ENCODE measurements at places on chromosomes 1 and 21. TPM values are rescaled to one million over a fixed set of nuclear protein-coding genes. Genes with fewer than 3 reads are reported as not detected.

Gene NCF2
- total RNA-seq = 8.1 TPM

- H3K36me3 ChIP-seq = no peaks in the 10 kb centered on the region
- no peak overlapping the region for H3K27ac ChIP-seq
- no peak overlapping the region for H3K4me3 ChIP-seq
- no peaks in the 10 kb centered on the region for H3K27me3 ChIP-seq
These were observed 7.8 kb upstream of the LRRC52 start for GRCh38 chr1:165536016-165536415.

DNA sequence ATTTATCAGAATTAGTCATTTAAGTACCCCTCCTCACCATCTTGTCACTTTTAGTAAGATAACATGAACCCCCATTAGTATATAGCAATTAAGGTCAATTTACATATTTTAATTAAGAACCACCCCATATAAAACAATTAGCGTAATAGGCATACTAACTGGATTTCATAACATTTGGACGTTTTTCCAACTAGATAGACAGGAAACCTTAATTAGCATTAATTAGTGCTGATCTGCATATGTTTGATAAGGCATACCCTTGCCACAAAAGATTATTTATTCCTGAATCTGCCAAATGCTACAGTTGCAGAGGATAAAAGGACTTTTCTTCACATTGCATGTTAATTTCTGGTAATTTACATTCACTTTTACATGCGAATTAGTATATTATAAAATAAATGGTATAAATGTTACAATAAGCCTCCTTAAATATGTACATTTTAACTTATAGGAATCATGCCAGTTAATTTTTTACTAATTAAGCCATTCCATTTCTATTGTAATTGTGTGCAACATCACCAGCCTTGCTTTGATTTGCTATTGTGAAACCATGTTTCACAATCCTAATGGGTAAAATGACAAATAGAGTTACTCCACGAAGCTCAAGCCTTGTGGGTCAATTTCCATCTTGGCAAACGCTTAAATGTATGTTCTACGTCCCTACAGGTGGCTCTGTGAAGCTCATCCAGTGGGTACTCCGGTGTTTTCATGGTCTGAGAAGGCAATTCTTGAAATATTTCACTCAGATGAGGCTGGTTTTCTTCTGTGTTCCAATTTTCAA lies 469.6 kb downstream of the DPYD start:
- H3K36me3 ChIP-seq = peaks cover 11% of the 10 kb centered on the region
- DNase-seq = no peak
- H3K4me3 ChIP-seq = no peak overlapping the region
- no peak overlapping the region for H3K27ac ChIP-seq
- no peaks in the 10 kb centered on the region for H3K4me1 ChIP-seq
- no peaks in the 10 kb centered on the region for H3K27me3 ChIP-seq

- no peaks in the 10 kb centered on the region for H3K36me3 ChIP-seq
- no peak for DNase-seq
- peak overlapping the region; percentile 2 for H3K27ac ChIP-seq
- H3K27me3 ChIP-seq = no peaks in the 10 kb centered on the region
- no peak overlapping the region for H3K4me3 ChIP-seq
These were observed 47.4 kb upstream of the USP25 start for GRCh38 chr21:15682186-15682895.

DNA sequence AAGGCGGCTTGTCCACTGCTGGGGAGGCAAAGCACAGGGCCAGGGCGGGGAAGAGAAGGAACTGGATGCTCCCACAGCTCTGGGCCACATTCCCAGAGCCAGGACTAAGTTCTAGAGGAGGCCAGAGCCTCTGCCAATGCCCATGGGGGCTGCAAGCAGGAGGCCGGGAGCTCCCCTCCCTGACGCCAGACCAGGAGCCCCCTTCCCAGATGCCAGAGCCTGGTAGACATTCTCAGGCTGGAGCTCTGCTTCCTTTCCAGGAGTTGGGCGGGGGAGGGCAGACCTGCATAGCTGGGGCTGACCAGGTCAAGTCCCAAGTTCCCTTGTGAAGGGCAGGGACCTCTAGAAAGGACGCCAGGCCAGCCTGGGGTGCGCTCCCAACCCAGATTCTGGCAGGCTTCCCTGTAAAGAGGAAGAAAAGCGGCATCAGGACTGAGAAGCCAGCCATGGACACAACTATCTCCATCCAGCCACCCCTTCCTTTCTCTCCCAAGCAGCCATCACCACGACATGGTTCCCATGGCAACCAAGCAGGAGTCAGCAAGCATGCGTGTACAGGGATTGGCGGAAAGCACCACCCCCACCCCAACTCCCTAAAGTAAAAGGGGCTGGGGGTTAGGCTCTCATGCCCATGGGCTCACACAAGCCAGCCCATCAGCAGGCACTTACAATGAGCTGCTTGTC lies 13.4 kb downstream of the KIF21B start:
- DNase-seq = no peak
- peaks cover 2% of the 10 kb centered on the region for H3K4me1 ChIP-seq
- no peak overlapping the region for H3K4me3 ChIP-seq
- no peak overlapping the region for H3K27ac ChIP-seq

Gene AIRE
- total RNA-seq = not detected

DNA sequence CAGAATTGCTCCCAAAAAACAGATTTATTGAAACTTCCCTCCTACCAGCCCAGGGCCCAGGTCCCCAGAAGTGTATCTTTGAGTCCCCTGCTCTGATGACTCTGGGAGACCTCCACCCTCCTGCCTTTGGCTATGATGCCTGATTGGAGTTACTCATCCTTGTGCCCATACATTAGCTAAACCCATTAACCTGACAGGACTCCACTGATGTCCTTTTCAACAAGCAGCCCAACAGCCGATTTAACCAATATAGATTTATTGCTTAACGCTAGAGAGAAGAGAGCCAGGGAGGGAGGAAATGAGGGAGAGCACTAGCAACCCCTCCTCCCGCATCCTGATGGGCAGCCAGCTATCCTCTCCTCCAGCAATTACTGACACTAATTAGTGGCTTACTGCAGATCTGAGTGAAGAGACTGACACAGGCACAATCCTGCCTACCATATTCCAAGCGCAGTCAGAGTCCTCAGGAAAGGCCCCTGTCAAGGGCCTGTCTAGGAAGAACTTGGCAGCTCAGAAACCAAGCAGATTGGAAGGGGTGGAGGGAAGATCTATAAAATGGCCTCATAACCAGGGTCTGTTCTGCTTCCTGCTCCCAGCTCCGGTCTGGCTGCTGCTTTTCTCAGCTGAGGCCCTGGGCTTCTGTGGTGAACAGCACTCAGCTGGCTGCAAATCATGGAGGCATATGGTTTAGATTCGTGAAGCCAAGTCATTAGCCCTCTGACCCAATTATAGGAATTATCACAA lies 484.5 kb upstream of the DAB1 start:
- no peaks in the 10 kb centered on the region for H3K36me3 ChIP-seq
- H3K4me3 ChIP-seq = no peak overlapping the region
- H3K4me1 ChIP-seq = no peaks in the 10 kb centered on the region
- H3K27me3 ChIP-seq = no peaks in the 10 kb centered on the region
- no peak for DNase-seq
- H3K27ac ChIP-seq = no peak overlapping the region

Gene PEAR1
- total RNA-seq = 1.1 TPM

- H3K4me3 ChIP-seq = no peak overlapping the region
- no peak for DNase-seq
- no peaks in the 10 kb centered on the region for H3K36me3 ChIP-seq
- H3K27ac ChIP-seq = peak overlapping the region; percentile 63
These were observed 42.4 kb upstream of the ROR1 start for GRCh38 chr1:63731117-63732043.

GRCh38 chr1:90694846-90695245 lies 22.3 kb downstream of the BARHL2 start:
- H3K27ac ChIP-seq = no peak overlapping the region
- H3K36me3 ChIP-seq = no peaks in the 10 kb centered on the region
- H3K4me3 ChIP-seq = no peak overlapping the region
- no peaks in the 10 kb centered on the region for H3K4me1 ChIP-seq
- no peak for DNase-seq

GRCh38 chr1:231610388-231610787 lies 16.2 kb upstream of the DISC1 start:
- no peaks in the 10 kb centered on the region for H3K36me3 ChIP-seq
- H3K27ac ChIP-seq = no peak overlapping the region
- no peak overlapping the region for H3K4me3 ChIP-seq
- no peak for DNase-seq

- no peaks in the 10 kb centered on the region for H3K36me3 ChIP-seq
- DNase-seq = no peak
- H3K27ac ChIP-seq = no peak overlapping the region
- no peak overlapping the region for H3K4me3 ChIP-seq
- no peaks in the 10 kb centered on the region for H3K27me3 ChIP-seq
- H3K4me1 ChIP-seq = no peaks in the 10 kb centered on the region
These were observed 144.4 kb downstream of the CDC7 start for GRCh38 chr1:91645031-91645430.

DNA sequence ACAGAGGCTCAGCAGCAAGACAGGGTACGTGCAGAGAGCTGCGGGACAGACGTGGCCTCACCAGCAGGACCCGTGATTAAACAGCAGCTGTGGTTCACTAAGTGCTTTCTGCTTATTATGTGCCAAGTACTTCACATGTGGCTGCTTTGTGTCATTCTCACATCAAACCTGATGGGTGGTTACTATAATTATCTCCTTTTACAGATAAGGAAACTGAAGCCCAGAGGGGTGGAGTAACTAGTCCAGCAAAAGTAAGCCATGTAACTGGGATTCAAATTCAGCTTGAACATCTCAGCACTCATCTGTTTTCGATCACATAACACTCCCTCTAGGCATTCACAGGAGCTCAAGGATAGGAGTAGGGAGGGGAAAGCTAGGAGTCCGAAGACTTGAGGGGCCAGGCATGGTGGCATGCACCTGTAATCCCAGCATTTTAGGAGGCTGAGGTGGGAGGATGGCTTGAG lies 50.8 kb upstream of the CLIC4 start:
- peak overlapping the region; percentile 28 for H3K27ac ChIP-seq
- no peak for DNase-seq
- H3K4me1 ChIP-seq = peaks cover 5% of the 10 kb centered on the region
- H3K36me3 ChIP-seq = no peaks in the 10 kb centered on the region
- no peaks in the 10 kb centered on the region for H3K27me3 ChIP-seq
- no peak overlapping the region for H3K4me3 ChIP-seq

Gene YRDC
- 21.6 TPM for total RNA-seq

Gene SH2D1B
- total RNA-seq = 0.57 TPM

GRCh38 chr1:7930645-7931445 lies 9.8 kb downstream of the TNFRSF9 start:
- H3K4me3 ChIP-seq = no peak overlapping the region
- no peaks in the 10 kb centered on the region for H3K27me3 ChIP-seq
- H3K36me3 ChIP-seq = no peaks in the 10 kb centered on the region
- H3K27ac ChIP-seq = peak overlapping the region; percentile 26
- no peak for DNase-seq
- H3K4me1 ChIP-seq = no peaks in the 10 kb centered on the region

- no peak overlapping the region for H3K4me3 ChIP-seq
- H3K36me3 ChIP-seq = no peaks in the 10 kb centered on the region
- no peak overlapping the region for H3K27ac ChIP-seq
These were observed 2.7 kb upstream of the CDC42BPA start for GRCh38 chr1:227321035-227321434.

Gene ZNF362
- 3.6 TPM for total RNA-seq

DNA sequence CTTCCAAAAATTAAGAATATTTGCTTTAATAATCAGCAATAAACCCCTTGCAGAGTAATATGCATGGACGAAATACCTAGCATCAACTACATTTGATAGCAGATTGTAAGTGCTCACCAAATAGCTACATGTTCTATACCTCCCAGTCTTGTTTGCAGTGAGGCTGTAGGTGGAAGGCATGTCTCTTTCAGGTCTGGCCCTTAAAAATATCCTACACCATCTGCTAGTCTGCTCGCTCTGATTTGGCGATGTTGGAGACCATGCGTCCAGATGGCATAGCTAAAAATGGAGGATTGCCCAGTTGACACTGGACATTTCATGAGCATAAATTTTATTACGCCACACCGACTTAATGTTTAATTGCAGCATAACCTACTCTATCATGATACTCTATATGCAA lies 47.1 kb downstream of the SSX2IP start:
- H3K27ac ChIP-seq = no peak overlapping the region
- no peak overlapping the region for H3K4me3 ChIP-seq
- no peaks in the 10 kb centered on the region for H3K36me3 ChIP-seq
- no peaks in the 10 kb centered on the region for H3K27me3 ChIP-seq

DNA sequence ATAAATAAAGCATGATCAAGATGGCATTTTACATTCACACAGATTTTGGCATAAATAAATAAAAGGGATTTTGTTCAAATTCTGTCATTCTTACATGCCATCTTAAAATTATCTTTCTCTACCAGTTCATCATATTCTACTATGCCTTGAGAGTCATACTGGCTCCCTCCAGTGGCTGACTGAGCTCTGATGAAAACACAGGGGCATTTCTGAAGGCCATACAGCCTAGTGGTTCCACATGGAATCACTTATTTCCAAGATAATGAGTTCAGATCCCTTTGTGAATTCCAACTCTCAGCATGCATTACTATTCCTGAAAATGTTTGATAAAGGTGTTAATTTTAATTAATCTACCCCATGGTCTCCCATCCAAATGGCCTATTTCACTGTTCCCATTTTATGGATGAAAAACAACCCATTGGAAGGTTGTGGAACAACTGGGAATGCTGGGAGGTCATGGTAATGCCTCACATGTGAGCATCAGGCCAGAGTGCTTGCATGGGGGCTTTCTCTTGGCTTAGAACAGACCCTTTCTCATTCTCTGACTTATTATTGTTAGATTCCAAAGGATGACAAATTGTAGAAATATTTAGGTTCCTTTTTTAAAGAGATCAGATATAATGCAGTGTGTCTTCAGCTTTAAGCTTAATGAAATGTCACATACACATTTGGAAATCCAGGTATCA lies 622.4 kb upstream of the PKN2 start:
- H3K27me3 ChIP-seq = no peaks in the 10 kb centered on the region
- H3K4me3 ChIP-seq = no peak overlapping the region
- H3K27ac ChIP-seq = no peak overlapping the region
- no peaks in the 10 kb centered on the region for H3K36me3 ChIP-seq

- H3K4me1 ChIP-seq = no peaks in the 10 kb centered on the region
- no peaks in the 10 kb centered on the region for H3K36me3 ChIP-seq
- DNase-seq = no peak
- no peak overlapping the region for H3K27ac ChIP-seq
These were observed 326.5 kb upstream of the FMN2 start for GRCh38 chr1:239765163-239765562.

DNA sequence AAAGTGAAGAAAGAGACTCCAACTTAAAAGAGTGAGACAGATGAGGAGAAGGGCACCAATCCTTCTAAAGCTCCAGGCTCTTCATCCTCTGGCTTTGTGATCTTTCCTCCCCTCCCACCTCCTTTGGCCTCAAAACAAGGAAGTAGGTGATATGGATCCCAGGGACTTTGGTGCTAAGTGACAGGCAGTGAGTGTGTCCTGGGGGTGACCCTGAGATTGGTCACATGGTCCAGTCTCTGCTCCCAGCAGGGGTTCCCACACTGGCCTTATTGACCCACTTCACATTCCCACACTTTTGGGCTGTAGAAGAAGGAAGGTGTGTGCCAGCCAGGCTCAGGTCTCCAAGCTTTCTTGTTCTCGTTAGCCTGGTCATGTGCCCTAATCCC lies 401.2 kb upstream of the PROX1 start:
- H3K27ac ChIP-seq = no peak overlapping the region
- H3K4me1 ChIP-seq = no peaks in the 10 kb centered on the region
- DNase-seq = no peak
- no peaks in the 10 kb centered on the region for H3K27me3 ChIP-seq
- H3K36me3 ChIP-seq = no peaks in the 10 kb centered on the region

GRCh38 chr1:97929874-97930851 lies 9.3 kb upstream of the DPYD start:
- no peak overlapping the region for H3K4me3 ChIP-seq
- no peaks in the 10 kb centered on the region for H3K36me3 ChIP-seq
- no peak overlapping the region for H3K27ac ChIP-seq
- H3K27me3 ChIP-seq = no peaks in the 10 kb centered on the region
- H3K4me1 ChIP-seq = no peaks in the 10 kb centered on the region

Data from esophagus squamous epithelium (tissue), 5 donors.